ENCODE measurements at places on chromosomes 5 and 9.
A peak's percentile ranks its signal among the peaks of the same experiment; 100 is the strongest.

GRCh38 chr9:98866435-98867102 lies 59.1 kb downstream of the GALNT12 start:
- no peak for DNase-seq

DNA sequence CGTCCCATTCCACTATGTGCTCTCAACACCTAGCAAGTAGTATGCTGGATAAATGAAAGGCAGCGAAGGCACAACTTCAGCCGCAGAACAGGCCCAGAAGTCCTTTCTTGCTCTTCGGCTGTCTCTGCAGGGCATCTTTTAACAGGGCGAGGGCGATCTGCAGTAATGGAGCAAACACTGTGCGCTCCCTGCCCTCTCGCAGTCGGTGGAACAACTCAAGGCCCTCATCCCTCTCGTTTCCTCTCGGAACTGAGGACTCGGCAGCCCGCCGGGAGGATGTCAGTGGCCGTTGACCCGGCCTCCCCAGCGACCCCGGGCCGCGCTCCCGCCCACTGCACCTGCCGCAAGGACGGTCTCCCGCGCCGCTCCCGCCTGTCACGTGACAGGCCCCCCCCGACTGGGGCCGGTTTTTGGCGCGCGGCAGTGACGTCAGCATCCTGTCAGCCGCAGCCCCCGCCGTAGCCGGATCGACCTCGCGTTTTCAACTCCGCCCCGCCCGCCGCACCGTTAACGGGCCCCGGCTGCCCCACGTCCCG lies 1.1 kb downstream of the ZNF367 start:
- peak; percentile 88 for DNase-seq

DNA sequence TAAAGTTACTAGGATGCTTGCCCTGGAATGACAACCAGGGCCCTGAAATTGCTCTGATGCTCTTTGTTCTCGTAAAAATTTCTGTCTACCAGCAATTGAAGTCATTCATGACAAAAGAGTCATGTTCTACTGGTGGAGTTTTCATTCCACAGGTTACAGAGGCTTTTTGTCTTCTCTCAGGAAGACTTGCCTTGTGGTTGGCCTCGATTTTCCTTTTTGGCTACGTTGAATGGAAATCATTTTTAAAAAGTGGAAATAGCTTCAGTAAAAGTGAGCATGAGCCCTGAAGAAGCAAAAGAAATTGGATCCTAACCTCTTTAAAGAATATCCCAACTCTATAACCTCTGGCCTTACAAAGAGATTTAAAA lies 255.2 kb downstream of the AOPEP start:
- DNase-seq, result no peak

GRCh38 chr9:83196946-83197345 lies 134.0 kb upstream of the RASEF start:
- no peak for DNase-seq

DNA sequence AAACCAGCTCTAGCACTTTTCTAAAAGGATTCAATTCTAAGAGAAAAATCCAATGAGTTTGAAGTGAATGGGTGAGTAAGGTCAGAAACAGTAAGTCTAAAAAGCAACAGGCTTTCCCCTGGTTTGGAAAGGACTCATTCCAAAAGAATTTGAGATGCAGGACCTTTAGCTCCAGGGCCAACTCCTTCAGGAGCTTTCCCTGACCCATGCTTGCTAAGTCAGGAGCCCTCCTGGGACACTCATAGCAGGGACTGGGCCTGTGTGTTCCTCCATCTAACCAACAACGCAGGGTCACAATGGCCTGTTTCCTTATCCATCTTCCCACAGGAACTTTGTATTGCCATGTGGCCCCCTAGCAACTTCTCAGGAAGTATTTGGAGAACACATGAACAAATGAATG lies 198.8 kb downstream of the FRMD3 start:
- no peak for DNase-seq

DNA sequence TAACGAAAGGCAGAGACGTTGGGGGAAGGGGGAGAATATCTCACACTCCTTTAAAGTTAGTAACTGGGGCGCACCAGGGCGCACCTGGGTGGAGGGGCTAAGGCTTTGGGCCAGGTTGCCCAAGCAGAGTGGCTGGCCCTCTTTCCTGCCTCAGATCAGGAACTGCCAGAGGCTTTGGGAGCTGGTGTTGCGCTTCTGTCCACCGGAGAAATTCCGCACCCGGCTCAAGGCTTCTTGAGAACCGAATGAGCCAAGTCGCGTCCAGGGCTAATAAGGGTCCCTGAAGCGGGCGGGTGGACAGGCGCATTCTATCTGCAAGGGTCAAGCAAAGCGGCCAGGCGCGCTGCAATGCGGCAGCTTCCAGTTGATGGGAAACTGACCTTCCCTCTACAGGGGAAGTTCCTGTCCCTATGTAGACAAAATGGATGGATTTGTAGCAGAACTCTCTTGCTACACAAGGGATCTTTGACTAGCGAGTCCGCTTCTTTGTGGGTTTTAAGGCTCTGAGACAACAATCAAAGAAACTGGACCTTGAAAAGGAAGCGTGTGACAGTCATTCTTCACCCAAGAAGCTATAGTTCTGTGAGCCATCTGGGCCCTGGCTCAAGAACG lies 5.5 kb downstream of the PAX5 start:
- no peak for DNase-seq

Data from stimulated activated CD8-positive, alpha-beta memory T cell treated with anti-CD3 and anti-CD28 coated beads, Interleukin-4, amount 100 ng/mL, for 4 hours (primary cell).